A549 treated with CpdA at 1 μM for 4 hours (cell line): ENCODE measurements at places on chromosomes 11 and 22. TPM values are rescaled to one million over a fixed set of nuclear protein-coding genes. Genes with fewer than 3 reads are reported as not detected.

Gene F2
- 1.9 to 2.6 TPM (median 2.1 TPM) in 5 replicates for total RNA-seq

Gene OR4C45
- total RNA-seq: not detected in 5 replicates

Gene SUSD2
- total RNA-seq: 49.2 to 65.0 TPM (median 59.3 TPM) in 5 replicates

Gene INTS4
- total RNA-seq: 19.5 to 21.8 TPM (median 20.2 TPM) in 5 replicates

Gene ST13
- 158 to 177 TPM (median 163 TPM) in 5 replicates for total RNA-seq

Gene NAALADL1
- total RNA-seq: not detected in 5 replicates

Gene GVQW3
- 0.68 to 1.7 TPM (median 1.1 TPM) in 5 replicates for total RNA-seq

Gene KCNQ1
- total RNA-seq: 0.24 to 0.83 TPM (median 0.43 TPM) in 5 replicates

Gene PRR5
- 15.1 to 21.3 TPM (median 19.6 TPM) in 5 replicates for total RNA-seq

Gene OR5D16
- total RNA-seq: not detected in 5 replicates

Gene CPT1A
- 25.8 to 30.6 TPM (median 29.6 TPM) in 5 replicates for total RNA-seq

Gene SPDYC
- not detected in 5 replicates for total RNA-seq

Gene FAM181B
- total RNA-seq: 0.04 to 0.08 TPM (median 0.05 TPM) in 3 of 5 replicates, not detected in the others

Gene ARAP1
- total RNA-seq: 24.4 to 36.5 TPM (median 27.8 TPM) in 5 replicates

Gene B4GALNT4
- total RNA-seq: 9.3 to 23.3 TPM (median 15.1 TPM) in 5 replicates

Gene KIRREL3
- total RNA-seq: 8.8 to 12.4 TPM (median 11.6 TPM) in 5 replicates

Gene MPEG1
- total RNA-seq: not detected in 5 replicates

Gene CLCF1
- total RNA-seq: 43.7 to 49.7 TPM (median 44.6 TPM) in 5 replicates

Gene PRODH
- total RNA-seq: 0.28 to 1.3 TPM (median 0.54 TPM) in 5 replicates

Gene ALKBH8
- total RNA-seq: 7.5 to 12.0 TPM (median 8.4 TPM) in 5 replicates

Gene AP5B1
- total RNA-seq: 8.6 to 13.0 TPM (median 11.2 TPM) in 5 replicates

Gene UBASH3B
- 39.1 to 51.5 TPM (median 45.1 TPM) in 5 replicates for total RNA-seq

Gene E2F8
- total RNA-seq: 5.8 to 6.9 TPM (median 6.4 TPM) in 5 replicates

Gene ASPHD2
- total RNA-seq: 0.75 to 1.4 TPM (median 1.3 TPM) in 5 replicates

Gene SMC1B
- total RNA-seq: 0.02 to 0.04 TPM in 2 of 5 replicates, not detected in the others

Gene OR10A2
- not detected in 5 replicates for total RNA-seq

Gene TMEM45B
- 0.06 to 0.10 TPM (median 0.08 TPM) in 3 of 5 replicates, not detected in the others for total RNA-seq
